ENCODE measurements at places on chromosomes 2 and 18. TPM values are rescaled to one million over a fixed set of nuclear protein-coding genes. Genes with fewer than 3 reads are reported as not detected.

GRCh38 chr2:235843591-235844395 is 324.4 kb downstream of the GBX2 start:
- DNase-seq = no peak

GRCh38 chr2:237132799-237133198 is 47.1 kb downstream of the COPS8 start:
- no peak for DNase-seq

DNA sequence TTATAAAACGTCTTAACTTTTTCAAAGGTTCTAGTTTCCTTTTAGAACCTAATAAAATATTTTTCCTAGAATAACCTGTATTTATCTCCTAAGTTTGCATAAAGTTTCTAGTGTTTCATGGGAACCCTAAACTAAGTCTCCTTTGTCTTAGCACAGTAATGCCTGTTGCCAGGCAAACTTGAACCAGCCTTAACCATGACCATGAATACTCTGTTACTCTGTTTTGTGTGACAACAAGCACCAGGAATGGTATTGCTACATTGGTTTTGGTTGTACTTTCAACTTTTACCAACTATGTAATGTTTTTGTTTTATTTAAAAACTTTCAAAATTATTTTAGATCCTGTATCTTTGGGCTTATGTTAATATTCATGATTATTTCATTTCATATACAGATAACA is 137.6 kb downstream of the CERS6 start:
- no peak for DNase-seq

DNA sequence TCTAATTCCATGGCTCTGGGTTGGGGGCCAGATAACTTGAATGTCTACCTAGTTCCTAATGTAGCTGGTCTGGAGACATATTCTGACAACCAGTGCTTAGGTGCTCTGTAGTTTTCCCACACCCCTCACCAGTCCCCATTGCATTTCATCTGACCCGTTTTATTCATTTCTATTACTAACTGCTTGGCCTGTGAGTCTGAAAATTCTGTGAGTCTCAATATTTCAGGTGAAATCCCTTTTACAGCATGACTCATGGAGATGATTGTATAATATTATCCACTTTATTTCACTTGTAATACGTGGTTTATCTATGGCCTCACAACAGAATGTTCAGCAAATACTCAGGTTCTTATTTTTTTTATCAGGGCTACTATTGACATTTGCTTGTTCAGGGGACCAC is 103.7 kb upstream of the UGP2 start:
- DNase-seq = no peak

The DSG3 gene
- not detected for total RNA-seq

- DNase-seq = no peak
Measured at GRCh38 chr2:189336276-189336975, 104.8 kb upstream of the WDR75 start.
